ENCODE measurements at places on chromosomes 1 and 21.
A peak's percentile ranks its signal among the peaks of the same experiment; 100 is the strongest.

GRCh38 chr1:113768916-113769600, 9.8 kb upstream of the PHTF1 start:
- DNase-seq: peak; percentile 24

GRCh38 chr1:108089477-108089876, 110.7 kb downstream of the SLC25A24 start:
- DNase-seq: no peak

- DNase-seq: peak; percentile 8
Measured at GRCh38 chr1:244628789-244629188, 24.1 kb upstream of the DESI2 start.

- no peak for DNase-seq
Measured at GRCh38 chr1:171248841-171249240, 547 bp downstream of the FMO1 start.

DNA sequence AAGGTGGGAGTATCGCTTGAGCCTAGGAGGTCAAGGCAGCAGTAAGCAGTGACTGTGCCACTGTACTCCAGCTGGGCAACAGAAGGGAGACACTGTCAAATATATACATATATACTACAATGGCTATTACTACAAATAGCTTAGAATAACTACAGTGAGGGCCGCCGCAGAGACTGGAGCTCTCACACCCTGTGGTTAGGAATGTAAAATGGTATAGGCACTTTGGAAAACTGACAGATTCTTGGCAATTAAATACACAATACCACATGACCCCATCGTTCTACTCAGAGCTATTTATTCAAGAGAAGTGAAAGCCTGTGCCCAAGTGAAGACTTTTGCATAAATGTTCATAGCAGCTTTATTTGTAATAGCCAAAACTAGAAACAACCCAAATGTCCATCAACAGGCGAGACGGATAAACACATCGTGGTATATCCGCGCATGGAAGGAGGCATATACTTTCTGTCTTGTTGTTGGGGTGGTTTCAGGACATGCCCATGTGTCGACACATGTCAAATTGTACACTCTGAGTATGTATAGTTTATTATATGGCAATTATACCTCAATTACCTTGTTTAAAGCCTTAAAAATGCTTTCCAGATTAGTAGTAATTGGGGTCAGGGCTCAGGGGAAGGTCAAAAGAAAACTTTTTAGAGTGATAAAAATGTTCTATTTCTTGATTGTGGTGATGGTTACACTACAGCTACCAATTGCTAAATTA, 123.4 kb downstream of the RIPK4 start:
- no peak for DNase-seq

Data from hematopoietic multipotent progenitor cell treated with erythropoietin and hydrocortisone succinate and interleukin-3 and kit ligand, for 4 days (in vitro differentiated cells).